Posterior cingulate gyrus (tissue), 11 donors: ENCODE measurements at places on chromosomes 5 and 9.

- DNase-seq, result no peak
Measured at GRCh38 chr9:93589688-93590087, 13.3 kb downstream of the PHF2 start.

GRCh38 chr5:142548739-142549275 is 137.1 kb downstream of the FGF1 start:
- DNase-seq, result no peak

DNA sequence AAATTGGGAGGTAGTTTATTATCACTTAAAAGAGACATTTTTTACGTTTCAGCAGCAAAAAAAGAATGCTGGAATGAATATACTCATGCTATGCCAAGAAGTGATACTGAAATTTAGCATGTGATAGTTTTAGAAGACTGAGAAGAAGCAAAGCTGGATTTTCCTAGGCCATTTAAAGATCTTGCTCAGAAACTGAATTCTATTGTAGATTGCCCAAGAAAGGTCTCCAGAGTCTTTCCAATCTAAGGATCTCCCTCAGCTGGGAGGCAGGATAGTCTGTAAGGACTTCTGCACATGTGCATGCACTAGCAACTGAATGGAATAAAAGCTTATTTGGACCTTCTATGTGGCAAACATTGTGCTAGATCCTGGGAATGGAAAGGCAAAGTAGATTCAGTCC is 334.5 kb downstream of the DTWD2 start:
- no peak for DNase-seq

DNA sequence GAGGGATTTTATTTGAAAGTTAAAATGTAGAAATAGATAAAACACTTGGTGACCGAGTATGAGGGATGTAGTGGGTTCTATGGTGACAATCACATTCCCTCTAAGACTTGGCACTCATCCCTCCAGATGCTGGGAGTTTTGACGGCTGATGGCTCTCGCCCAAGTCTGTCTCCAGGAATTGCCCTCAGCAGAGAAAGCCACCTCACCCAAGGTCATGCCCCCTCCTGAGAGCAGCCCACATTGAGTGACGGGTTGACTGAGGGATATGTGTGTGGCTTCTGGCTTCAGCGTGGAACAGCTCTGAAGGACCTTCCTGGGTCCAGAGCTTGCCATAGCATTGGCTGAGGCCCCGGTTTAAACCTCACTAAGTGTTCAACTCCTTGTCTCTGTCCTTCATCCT is 19.4 kb downstream of the CAVIN4 start:
- DNase-seq, result no peak

GRCh38 chr9:129495620-129496472 is 125.1 kb downstream of the C9orf50 start:
- DNase-seq, result peak; percentile 99

DNA sequence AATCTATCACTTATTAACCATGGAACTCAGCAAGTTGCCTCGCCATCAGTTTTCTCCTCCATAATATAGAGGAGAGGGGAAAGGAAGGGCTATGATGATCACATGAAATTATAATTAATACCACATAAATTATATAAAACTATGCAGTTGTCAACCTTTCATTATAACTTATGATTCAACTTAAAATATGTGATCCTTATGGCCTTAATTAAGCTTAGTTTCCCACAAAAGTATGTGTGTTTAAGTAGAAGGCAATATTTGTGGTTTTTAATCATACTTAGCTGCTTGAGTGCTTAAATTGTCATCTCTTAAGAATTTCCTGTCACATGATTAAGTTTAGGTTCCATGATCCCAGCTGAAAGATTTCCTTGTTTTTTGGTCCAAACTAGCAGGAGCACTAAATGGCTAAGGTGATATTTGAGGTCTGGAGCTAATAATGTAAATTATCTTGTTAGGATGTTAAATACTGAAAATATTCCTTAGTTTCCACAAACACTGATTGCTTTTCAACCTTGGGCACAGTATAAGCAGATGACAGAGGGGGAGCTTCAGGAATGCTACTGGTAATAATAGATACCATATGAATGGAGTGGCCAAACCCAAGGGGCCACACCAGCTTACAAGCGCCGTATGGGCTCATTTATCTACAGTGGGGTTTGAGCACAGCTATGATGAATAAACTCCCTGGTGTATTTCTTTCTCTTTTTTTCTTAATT is 26.4 kb upstream of the F2R start:
- DNase-seq, result no peak

DNA sequence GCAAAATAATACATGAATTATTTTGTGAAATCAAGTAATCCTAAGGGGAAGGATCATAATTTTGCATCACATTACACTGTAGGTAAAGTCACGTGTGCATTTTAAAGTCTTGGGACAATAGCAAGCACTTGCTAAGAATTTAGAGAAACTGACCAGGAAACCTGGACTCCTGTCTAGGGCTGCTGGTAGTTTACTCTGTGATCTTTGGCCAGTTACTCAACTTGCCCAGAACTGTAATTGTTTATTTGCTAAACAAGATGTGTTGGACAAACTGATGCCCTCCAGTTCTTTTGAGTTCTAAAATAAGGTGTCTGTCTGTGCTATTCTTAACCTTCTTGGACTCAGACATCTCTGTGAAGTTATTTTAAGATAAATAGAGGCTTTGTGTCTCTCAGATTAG is 594.8 kb upstream of the DMAC1 start:
- DNase-seq, result no peak

DNA sequence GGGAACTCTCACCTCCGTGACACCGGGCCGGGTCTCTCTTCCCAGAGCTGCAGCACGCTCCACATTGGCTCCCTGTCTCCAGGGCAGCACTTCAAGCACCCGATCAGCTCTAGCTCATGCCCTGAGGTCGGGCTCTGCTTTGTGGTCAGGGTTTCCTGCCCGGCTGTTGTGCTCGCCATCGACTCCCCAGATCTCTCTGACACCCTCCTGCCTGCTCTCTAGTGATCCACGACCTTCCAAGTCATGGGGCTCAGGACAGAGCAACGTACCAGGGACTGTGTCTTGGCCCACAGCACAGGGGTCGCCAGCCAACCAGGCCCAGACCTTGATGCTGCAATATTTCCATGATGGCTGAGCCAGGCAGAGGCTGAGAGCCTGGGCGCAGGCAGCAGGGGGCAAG is 45.1 kb downstream of the PRRT1B start:
- no peak for DNase-seq

- DNase-seq, result peak; percentile 30
Measured at GRCh38 chr5:151315998-151316597, 12.5 kb upstream of the SLC36A3 start.

DNA sequence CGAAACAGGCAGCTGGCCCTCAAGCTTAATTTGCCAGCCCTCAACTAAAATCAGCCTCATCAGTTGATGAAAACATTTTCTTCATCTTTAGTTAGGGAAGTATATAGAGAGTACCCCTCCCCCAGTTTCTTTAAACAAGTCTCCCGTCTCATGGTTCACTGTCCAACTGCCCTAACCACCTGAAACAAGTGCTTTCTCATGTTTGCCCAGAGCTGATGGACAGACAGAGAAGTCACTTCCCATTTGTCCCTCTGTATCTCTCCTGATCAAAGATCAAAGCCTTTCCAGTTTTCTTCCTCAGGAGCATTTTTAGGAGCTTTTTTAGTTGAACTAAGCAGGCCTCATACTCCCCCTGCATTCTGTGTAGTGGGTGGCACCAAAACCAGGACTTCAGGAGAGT is 21.7 kb downstream of the FUBP3 start:
- no peak for DNase-seq

DNA sequence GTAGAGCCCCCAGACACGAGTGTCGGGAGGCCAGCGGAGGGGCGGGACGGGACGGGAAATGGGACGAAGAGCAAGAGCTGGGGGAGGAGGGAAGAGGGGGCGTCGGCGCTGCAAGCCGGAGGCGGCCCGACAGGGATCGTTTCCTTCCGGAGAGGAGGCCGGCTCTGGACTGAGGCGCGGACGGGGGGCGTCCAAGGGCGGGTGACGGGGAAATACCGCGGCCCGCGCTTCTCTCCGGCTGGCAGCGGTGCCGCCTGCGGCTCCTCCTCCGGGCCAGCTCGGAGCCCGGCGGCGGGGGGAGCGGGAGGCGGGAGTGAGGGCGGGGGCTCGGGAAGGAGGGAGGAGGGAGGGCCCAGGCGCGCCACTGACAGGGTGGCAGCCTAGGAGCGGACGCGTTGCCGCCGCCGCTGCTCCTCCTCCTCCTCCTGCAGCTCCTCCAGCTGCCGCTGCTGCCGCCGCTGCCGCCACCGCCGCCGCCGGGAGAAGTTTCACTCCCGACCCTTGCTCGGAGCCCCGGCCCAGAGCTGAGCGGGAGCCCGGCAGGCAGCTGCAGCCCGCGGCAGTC is at the start of gene CHSY3:
TSS of gene CHSY3 (plus strand) at position 364 of the 565 bp plus-strand sequence.
- peak; percentile 98 for DNase-seq

DNA sequence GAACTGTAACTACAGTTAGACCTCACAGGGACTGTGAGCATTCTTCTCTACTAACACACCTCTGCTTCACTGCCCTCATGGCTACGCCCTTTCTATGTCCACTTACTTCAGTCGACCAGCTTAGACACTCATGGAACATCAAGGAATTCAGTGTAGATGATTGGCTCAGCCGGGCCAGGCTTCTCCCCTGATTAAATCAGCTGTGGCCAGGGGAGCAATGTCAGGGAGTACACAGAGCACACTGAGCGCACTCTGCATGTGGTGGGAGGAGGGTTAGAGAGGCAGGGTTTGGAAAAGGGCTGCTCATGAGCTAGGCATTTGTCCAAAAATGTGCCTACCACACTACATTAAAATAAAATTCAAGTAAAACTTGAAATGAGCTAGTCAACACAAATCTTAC is 400.5 kb downstream of the ARRDC3 start:
- no peak for DNase-seq

DNA sequence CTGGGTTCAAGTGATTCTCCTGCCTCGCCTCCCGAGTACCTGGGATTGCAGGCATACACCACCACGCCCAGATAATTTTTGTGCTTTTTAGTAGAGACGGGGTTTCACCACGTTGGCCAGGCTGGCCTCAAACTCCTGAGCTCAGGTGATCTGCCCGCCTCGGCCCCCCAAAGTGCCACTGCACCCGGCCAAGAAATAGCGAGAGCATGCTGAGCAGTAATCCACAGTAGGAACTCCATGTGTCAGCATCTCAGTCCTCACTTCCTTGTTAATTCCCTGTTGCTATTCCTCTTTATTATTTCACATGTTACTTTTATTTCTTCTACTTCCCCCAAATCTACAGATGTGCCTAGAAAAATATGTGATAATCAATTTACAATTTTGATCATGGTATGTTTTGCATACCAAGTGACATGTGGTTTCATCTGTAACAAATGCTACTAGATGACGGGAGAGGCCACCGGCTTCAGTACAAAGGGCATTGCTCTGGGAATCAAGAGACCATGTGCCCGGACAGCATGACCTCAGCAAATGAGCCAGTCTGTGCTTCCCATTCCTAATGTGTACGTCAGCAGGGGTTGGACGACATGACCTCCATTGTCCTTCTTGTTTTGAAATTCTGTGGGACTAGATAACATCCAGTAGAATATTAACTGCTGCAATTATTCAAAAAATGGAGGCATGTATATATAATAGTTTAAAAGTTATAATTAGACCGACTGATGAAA is 61.6 kb downstream of the FNBP1 start:
- peak; percentile 67 for DNase-seq

- DNase-seq, result no peak
Measured at GRCh38 chr9:81312346-81312745, 377.0 kb downstream of the TLE1 start.

- DNase-seq, result peak; percentile 37
Measured at GRCh38 chr5:83922699-83923098, 202.0 kb upstream of the HAPLN1 start.

GRCh38 chr9:14198841-14199455 is 115.0 kb downstream of the NFIB start:
- DNase-seq, result peak; percentile 33

DNA sequence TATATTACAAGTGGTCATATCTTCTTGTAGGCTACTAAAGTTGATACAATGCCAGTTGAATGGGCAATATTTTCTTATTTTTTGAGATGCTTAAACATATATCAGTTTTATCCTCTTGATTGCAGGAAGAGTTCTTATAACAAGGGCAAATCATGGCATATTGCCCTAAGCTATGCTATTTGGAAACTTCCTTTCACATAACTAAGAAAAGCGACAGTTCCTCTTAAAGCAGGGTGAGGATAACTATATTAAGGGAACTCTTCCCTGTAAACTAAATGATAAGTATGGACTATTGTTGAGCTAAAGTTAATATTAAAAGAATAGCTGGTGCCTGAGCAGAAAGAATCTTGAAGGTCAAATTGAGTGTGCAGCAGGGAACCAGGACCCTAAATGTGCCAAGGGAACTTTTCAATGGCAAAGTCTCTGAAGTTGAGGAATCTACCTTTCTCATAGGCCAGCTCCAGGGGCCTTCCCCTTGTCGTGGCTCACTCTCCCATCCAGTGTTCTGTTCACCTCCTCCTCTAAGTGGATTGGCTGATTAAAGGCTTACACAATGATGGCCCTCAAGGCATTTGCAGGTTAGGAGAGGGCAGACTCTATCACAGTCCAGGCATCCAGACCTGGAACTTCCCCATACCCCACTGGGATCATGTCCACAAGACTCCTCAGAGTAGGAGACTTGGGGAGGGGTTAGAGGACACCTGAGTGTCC is 26.8 kb downstream of the FYB1 start:
- DNase-seq, result no peak

- no peak for DNase-seq
Measured at GRCh38 chr9:2574203-2574602, 47.4 kb upstream of the VLDLR start.

DNA sequence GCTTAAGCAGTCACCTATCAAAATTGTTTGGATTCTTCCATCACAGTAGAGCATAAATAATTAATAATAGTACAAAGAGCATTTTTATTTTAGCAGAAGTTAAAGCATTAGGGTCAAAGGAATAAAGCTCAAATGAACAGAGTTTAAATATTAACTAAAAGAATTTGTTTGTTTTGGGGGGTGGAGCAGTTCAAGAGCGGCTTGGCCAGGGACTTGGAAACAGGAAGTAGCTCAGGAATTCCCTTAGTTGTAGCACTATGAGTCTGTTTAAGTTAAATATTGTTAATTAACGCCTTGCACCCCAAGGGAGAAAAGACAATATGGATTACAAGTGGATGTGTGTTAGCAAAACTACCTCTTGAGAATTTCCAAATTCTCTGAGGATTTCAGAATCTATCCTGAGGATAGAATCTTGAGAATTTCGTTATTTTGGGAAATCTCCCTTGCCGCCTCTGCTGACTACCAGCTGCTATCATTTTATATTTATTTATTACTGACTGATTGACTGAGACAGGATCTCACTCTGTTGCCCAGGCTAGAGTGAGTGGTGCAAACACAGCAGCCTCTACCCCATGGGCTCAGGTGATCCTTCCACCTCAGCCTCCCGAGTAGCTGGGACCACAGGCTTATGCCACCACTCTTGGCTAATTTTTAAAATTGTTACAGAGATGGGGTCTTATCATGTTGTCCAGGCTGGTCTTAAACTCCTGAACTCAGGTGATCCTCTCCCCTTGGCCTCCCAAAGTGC is 96.7 kb upstream of the CHD1 start:
- DNase-seq, result no peak
